ENCODE measurements at places on chromosomes 4 and X.
A peak's percentile ranks its signal among the peaks of the same experiment; 100 is the strongest.

GRCh38 chrX:34381241-34381640 lies 249.1 kb upstream of the FAM47A start:
- peak; percentile 51 for DNase-seq

DNA sequence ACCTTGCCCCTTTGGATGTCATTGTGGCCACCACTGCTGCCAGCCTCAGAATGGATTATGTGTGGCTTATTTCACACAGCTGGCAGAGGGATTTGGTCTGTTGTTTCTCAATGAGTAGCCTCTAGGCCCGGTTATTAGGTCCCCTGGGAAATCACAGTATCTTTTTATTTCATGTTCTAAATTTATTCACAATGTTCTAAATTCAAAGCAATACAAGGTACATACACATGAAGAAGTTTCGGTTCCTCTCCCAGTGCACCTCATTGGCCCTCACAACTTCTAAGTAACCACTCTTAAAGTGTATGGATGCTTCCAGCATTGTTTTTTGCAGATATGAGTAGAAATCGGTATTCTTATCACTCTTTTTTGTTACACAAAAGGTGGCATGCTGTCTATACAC lies 262.7 kb downstream of the RCHY1 start:
- no peak for DNase-seq

GRCh38 chr4:121321466-121321865 lies 59.4 kb downstream of the QRFPR start:
- DNase-seq = no peak

GRCh38 chr4:108367751-108368150 lies 199.0 kb upstream of the LEF1 start:
- no peak for DNase-seq

DNA sequence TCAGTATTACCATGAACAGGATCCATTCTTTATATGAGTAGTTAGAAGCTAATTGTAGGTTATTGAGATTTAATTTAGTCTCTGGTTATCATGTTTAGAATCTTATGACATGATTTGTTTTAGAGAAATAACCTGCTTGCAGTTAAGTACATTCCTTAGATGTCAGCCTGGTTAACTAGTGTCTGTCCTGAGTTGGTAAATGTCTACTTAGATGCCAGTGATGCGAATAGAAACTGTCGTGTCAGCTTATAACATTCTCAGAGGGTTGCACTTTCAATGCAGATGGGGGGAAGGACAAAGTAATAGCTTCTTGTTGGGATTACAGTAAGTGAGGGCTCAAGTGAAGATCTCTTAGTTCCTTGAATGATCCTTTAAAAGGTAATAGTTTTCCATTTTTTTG lies 227.8 kb upstream of the SPRY1 start:
- no peak for DNase-seq

DNA sequence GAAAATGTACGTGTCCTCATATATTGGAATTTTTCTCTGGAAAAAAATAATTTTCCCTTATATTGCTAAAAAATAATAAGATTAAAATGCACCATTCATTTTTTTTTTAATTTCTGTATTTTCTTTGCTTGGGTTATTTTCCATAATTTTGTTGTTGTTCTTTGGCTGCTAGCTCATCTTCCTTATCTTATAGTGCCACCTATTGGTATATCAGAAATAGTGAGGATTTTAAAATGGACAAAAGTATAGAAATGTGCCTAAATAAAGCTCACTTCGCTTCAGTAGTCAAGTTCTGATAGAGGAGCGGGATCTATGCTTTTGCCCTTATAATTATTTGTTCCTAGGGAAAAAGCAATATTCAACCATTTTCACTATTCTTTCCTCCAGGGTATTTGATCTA lies 134.8 kb downstream of the NAP1L3 start:
- no peak for DNase-seq

- DNase-seq = no peak
Observed at GRCh38 chrX:138897621-138898492, 186.3 kb upstream of the FGF13 start.

DNA sequence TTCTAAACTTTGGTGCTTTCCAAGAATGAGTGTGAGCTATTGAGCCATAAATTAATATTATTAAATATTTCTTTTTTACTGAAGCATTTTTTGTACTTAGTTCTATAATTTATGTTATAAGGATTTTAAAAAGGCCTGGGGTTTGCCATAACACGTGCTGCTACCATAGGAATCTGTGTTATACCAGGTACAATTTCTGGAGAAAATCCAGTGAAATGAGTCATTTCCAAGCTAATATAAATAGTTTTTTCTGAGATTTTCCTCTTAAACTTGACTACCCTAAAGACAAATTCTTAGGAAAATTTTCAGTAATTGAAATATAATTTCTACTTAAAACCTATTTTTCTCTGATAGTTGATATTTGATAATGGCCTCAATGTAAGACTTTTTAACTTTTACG lies 130.8 kb downstream of the TLL1 start:
- DNase-seq = no peak

DNA sequence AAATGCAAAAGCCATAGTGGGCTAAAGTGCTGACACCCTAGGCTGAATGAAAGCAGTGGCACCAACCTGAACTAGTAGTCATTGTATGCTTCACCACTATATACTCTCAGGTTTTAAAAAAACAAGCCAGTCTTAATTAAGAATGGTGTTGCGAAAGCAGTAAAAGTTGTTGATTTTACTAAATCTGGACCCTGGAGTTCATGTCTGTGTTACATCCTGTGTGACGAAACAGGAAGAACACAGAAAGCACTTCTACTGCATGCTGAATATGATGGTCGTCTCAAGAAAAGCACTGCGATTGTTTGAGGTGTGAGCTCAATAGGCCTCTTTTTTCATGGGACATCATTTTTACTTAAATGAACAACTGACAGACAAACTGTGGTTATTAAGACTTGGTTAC lies 24.2 kb upstream of the GDPD2 start:
- DNase-seq = peak; percentile 59

DNA sequence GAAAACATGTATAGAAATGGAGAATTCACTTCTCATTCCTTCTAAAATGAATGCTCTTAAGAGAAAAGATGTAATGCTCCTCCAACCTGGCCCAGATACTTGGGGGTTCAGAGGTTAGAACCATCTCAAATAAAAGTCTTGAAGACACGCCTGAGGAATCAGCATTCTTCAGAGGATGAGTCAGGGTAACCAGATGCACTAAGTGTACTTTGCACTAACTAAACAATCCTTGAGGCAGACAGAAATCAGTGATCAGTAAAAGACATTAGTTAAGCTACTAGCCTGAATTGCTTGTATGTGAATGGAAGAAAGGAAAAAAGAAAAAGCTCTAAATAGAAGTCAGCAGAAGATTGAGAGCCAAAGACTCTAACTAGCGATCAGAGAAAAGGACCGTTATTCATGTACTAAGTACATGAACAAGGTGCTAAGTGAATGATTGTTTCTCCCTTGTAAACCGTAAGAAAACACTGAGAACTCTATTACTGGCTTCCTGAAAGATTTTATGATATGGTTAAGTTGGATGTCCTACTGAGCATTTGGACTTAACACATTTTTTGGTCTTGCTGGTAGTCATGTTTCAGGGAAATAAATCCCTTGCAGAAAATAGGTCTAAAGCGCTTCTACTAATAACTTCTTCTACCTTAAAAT lies 738.3 kb downstream of the STPG2 start:
- no peak for DNase-seq

- no peak for DNase-seq
Observed at GRCh38 chr4:5465956-5466355, 242.4 kb downstream of the EVC2 start.

GRCh38 chr4:188341428-188341827 lies 202.2 kb downstream of the TRIML1 start:
- no peak for DNase-seq

GRCh38 chrX:97290199-97290598 lies 406.5 kb downstream of the RPA4 start:
- no peak for DNase-seq

- DNase-seq = no peak
Observed at GRCh38 chr4:148182230-148182911, 259.8 kb downstream of the NR3C2 start.

DNA sequence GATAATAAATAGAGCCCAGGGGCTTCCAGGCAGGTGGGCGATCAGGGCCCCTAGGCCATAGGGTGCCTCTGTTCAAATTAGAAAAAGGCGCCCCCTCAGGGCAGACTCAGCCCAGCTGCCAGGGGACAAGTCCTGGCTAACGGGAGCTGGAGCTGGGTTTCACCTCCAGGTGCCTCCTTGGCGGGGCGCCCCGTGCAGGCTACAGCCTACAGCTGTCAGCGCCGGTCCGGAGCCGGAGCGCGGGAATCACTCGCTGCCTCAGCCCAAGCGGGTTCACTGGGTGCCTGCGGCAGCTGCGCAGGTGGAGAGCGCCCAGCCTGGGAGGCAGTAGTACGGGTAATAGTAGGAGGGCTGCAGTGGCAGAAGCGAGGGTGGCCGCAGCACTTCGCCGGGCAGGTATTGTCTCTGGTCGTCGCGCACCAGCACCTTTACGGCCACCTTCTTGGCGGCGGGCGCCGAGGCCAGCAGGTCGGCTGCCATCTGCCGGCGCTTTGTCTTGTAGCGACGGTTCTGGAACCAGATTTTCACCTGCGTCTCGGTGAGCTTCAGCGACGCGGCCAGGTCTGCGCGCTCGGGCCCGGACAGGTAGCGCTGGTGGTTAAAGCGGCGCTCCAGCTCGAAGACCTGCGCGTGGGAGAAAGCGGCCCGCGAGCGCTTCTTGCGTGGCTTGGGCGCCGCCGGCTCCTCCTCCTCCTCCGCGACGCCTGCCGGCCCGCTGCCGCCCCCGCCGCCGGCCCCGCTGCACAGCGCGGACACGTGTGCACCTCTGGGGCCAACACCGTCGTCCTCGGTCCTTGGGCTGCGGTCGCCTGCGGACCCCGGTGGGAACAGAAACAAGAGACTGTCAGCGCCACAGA lies 2.4 kb downstream of the NKX3-2 start:
- no peak for DNase-seq

DNA sequence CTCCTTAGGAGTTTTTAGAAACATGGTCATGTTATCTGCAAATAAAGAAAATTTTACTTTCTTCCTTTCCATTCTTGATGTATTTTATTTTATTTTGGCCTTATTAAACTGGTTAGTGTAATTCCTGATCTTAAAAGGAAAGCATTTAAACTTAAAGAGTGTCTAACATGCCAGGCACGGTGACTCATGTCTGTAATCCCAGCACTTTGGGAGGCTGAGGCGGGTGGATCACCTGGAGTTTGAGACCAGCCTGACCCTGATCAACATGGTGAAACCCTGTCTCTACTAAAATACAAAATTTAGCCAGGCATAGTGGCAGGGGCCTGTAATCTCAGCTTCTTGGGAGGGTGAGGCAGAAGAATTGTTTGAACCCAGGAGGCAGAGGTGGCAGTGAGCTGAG lies 281.3 kb downstream of the PTTG2 start:
- no peak for DNase-seq

- DNase-seq = no peak
Observed at GRCh38 chr4:149322203-149322602, 493.4 kb downstream of the IQCM start.

- no peak for DNase-seq
Observed at GRCh38 chr4:40228497-40229365, 31.9 kb downstream of the RHOH start.

DNA sequence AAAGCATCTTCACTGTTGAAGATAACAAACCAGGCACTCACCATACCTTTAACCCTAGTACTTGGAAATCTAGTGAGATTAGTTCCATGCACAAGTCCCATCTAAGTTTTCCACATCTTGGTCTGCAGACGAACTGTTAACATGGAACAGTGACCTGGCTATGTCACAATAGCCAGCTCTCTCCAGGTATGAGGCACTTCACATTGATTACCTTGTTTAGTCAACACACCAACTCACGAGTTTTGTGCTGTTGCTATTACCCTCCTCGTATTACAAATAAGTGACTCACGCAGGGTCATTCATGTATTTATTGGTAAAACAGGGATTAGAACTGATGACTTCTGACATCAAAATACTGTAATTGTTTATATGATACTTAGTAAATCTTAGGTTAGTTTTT lies 36.4 kb upstream of the FRAS1 start:
- no peak for DNase-seq

All from cardiac fibroblast (primary cell).